ENCODE measurements at places on chromosomes 3 and 15.

GRCh38 chr3:143443851-143444331 is 324.3 kb downstream of the CHST2 start:
- DNase-seq, result no peak

DNA sequence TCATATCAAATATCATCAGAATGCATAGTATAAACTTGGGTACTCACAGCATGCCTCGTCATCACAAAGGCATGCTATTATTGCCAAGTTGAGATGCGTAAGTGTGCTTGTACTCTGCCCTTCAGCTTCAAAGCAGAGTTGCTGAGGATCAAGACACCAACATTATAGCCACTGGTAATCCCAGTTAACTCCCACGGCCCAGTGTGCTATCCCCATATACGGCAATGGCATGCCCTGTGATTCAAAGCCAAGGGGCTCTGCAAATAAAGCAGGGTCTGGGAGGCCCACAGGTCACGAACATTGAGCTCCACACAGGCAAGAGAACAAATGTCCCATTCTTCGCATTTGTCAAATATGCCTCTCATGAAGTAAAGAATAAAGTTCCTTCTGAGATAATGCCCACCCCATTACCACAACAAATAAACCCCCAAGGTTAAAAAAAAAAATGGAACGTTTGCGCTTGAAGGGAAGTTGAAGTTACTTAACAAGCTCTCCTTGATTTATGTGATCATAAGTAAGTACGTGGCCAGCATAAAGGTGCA is 298.1 kb upstream of the NECTIN3 start:
- DNase-seq, result no peak

DNA sequence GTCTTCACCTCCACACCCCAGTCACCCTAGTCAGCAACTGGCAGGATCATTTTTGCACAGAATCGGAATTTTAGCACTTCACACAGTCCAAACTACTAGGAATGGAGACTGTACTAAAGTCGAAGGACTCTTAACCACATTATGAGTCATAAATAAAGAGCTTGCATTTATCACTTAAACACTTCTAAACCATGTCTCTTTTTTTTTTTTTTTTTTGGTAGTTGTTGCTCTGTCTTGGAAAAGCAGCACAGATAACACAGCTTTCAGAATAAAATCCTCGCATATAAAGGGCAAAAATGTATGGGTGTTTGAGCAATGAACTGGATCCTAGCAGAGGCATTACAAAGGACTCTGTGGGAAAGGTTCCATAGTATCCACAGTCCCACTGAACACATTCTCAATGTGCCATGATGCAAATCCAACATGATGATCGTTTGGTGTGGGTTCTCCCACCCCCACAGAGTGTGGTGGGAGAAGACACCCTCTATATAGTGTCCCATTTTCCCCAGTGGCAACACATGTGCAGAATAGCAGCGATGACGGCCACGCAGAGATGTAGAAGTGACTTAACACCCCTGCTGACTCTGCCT is 47.1 kb downstream of the FOXP1 start:
- no peak for DNase-seq

GRCh38 chr3:84567796-84568195 is 391.0 kb upstream of the CADM2 start:
- DNase-seq, result no peak

DNA sequence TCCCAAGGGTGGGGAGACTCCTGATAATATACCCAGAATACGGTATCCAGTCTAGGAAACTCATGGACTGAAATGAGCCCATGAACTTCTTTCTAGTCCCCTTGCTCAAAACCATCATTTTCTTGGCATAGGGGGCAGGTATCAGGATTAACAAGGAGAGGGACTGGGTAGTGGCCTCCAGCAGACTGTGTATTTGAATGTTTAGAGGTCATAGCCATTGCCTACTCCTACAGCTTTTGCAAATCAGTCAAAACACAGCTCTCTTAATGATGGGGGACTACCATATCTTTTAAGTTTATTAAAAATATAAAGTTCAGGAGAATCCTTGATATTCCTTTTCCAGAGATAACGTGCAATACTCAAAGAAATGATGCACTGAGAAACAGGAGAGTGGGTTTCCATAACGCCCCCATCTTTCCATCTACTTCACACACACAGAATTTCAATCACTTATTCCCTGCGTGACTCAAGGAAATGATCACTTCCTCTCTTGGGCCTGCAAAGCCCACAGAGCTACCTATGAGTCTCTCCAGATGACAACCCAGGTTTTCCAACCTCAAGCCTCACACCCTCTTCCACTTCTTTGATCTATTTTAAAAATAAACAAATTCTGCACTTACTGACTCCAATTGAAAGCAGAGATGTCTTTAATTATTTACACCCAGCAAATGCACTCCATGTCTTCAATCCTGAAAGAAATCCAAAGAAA is 584.0 kb upstream of the LMCD1 start:
- no peak for DNase-seq

DNA sequence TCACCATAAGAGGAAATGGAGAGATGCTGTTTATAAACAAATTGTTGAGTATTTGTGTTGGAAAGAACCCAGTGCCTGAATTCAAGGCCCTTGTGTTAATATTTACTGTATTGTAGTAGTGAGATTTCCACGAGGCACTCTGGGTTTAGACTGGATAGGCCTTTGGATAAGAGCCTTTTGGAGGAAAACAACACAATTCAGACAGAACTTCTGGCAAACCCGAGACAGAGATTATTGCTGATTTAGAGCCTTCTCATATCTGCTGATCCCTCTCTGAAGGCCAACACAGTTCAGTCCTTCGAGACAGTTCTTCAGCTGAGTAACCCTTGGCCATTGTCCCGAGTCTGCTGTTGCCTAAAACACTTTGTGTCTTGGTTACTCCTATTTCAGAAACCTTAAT is 55.7 kb downstream of the LMCD1 start:
- no peak for DNase-seq

DNA sequence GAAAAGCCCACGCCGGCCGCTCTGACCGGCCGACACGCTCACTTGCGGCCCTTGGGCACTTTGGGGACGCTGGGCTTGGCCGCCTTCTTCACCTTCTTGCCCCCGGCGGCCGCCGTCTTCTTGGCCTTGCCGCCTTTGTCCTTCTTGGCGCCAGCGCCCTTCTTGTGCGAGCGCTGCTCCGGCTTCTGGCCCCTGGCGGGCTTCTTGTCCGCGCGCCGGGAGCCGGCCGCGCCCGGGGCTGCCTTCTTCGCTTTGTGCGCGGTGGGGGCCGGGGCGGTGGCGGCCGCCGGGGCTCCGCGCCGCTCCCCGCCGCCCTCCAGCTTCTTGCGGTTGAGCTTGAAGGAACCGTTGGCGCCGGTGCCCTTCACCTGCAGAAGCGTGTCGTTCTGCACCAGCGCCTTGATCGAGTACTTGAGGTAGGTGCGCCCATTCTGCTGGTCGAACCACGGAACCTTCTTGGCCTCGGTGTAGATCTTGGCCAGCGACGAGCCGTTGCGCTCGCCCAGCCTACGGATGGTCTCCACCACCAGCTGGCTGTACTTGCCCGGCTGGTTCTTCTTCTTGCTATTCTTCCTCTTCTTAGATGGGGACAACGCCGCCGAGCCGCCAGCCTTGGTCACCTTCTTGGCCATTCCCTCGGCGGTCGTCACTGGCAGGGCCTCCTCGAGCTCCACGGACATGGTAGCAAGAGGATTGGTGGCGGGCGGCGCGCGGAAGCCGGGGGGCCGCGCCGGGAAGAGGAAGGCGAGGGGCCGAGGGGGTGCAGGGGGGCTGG is 36.7 kb downstream of the HMCES start:
- DNase-seq, result no peak

GRCh38 chr3:150965436-150965835 is 7.1 kb downstream of the CLRN1 start:
- DNase-seq, result no peak

- DNase-seq, result no peak
Observed at GRCh38 chr3:71062952-71063772, 520.4 kb downstream of the FOXP1 start.

GRCh38 chr15:65653341-65653740 is 31.6 kb downstream of the SLC24A1 start:
- no peak for DNase-seq

GRCh38 chr15:84611631-84612030 is 10.8 kb downstream of the ZSCAN2 start:
- DNase-seq, result no peak

DNA sequence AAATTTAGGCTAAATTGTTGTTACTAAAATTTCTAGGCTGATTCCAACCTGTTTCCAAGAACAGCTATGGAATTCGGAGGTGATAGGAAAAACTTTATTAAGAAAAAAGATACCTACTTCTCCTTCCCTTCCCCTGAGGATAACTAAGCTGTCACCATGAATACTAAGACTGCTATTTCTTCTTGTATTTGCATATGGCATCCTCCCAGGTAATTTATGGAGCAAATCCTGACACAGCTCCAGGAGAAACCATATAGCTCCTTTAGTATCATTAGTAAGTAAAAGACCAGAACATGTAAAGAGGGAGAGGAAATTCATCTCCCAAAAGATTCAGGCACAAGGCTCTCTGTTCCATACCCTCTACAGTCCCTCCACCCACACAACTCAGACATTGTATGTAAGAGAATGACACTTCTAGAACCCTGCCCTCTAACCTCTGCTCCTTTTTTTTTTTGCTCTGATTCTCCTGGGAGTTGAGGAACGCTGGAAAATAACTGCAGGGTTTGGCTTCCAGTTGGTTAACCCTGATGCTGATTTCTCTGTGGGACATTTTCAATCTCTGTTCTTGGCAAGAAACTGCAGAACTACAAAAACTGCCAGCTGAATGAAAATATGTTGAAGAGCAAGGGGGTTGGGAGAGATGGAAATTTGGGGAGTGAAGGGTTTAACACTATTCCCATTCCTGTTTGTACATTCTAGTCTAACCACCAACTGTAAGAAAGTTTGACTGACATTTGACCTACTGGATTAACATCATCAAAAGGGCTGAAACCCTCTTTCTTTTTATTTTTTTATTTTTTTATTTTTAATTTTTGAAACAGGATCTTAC is 14.2 kb upstream of the MAGI1 start:
- no peak for DNase-seq

- DNase-seq, result no peak
Observed at GRCh38 chr3:120369037-120369467, 19.9 kb upstream of the LRRC58 start.

GRCh38 chr3:186705882-186706780 is 11.0 kb upstream of the KNG1 start:
- DNase-seq, result no peak

DNA sequence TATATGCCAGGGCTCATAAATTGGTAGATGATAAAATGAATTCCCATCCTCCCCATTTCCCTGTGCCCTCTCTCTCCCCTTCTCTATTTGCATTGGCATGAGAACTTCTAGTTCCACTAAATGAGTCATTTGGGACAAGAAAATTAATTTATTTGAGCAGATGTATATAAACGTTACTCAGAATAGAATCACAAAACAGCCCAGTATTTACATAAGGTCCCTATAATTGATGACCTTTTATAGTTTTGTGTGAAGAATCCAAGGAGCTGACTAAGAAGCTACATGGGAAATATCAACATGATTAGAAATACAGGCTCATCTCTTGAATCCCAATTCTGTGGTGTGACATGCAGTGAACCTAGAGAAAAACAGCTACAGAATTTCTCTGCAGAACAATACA is 617.7 kb upstream of the NR2F2 start:
- no peak for DNase-seq

- no peak for DNase-seq
Observed at GRCh38 chr3:157410945-157411344, 25.7 kb upstream of the PTX3 start.

- no peak for DNase-seq
Observed at GRCh38 chr3:31213869-31214486, 318.7 kb upstream of the STT3B start.

- DNase-seq, result no peak
Observed at GRCh38 chr3:180277041-180277440, 240.3 kb upstream of the PEX5L start.

Data from stimulated activated CD4-positive, alpha-beta T cell treated with anti-CD3 and anti-CD28 coated beads, TNF-alpha, amount 100 ng/mL, for 4 hours (primary cell).